ENCODE measurements at places on chromosomes 7 and 10. TPM values are rescaled to one million over a fixed set of nuclear protein-coding genes. Genes with fewer than 3 reads are reported as not detected.

The TRPV5 gene
- total RNA-seq, result not detected

The FZD8 gene
- 25.5 TPM for total RNA-seq

The EPO gene
- not detected for total RNA-seq

The HOXA10 gene
- total RNA-seq, result 27.4 TPM

The ERCC6 gene
- total RNA-seq, result 101 TPM

The COG5 gene
- total RNA-seq, result 26.0 TPM

The CLDN12 gene
- 35.6 TPM for total RNA-seq

The HGF gene
- 4.4 TPM for total RNA-seq

The HOXA13 gene
- total RNA-seq, result 0.43 TPM

The NEUROG3 gene
- not detected for total RNA-seq

The SERPINE1 gene
- total RNA-seq, result 2,000 TPM

All from GM23248 (cell line).